AG04449 (cell line): ENCODE measurements at places on chromosomes 16 and 17.

GRCh38 chr16:84323606-84324005 lies 28.9 kb downstream of the WFDC1 start:
- DNase-seq: no peak

DNA sequence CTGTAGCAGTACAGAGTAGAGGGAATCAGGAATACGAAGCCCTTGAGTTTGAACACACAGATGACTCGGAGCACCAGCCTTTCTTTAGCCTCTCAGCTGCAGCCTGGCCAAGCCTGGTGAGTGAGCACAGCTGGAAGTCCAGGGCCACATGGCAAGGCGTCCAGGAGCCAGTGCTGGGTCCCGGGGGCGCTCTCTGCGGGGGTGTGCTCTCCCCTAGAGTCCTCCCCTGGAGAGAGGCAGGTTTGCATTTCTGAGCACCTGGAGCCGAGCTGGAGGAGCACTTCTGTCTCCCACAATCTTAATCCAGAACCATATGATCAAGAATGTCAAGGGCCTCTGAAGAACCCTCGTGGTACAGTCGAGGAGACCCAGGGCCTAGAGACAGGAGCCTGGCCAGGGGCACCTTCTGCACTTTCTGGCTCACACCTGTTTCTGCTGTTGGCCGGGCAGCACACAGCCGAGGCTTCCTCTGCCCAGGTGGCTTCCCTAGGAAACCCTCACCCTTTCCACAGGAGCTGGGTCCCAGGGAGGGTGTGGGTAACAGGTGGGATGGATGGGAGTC lies 78.3 kb downstream of the PLD6 start:
- DNase-seq: no peak

- no peak for DNase-seq
Observed at GRCh38 chr16:76204249-76204648, 73.0 kb upstream of the CNTNAP4 start.

GRCh38 chr16:50547340-50548124 lies 664 bp upstream of the NKD1 start:
- no peak for DNase-seq

DNA sequence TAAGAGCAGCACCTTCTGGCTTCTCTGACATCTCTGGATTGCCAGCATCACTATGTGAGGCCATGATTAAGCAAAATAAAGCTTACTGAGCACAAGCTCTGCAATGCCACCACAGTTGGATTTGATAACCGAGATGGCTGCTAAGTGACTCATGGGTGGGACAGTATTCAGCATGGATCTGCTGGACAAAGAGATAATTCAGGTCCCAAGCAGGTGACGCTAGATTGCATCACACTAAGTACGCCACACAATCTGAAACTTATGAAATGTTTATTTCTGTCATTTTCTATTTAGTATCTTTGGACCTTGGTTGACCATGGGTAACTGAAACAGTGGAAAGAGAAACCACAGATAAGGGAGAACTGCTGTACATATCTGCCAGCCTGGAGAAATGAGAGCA lies 27.4 kb downstream of the CDRT15 start:
- no peak for DNase-seq
